Stimulated activated CD8-positive, alpha-beta memory T cell treated with anti-CD3 and anti-CD28 coated beads, Interleukin-2, amount 100 ng/mL, for 1 hour (primary cell): ENCODE measurements at places on chromosomes 2 and 18.

DNA sequence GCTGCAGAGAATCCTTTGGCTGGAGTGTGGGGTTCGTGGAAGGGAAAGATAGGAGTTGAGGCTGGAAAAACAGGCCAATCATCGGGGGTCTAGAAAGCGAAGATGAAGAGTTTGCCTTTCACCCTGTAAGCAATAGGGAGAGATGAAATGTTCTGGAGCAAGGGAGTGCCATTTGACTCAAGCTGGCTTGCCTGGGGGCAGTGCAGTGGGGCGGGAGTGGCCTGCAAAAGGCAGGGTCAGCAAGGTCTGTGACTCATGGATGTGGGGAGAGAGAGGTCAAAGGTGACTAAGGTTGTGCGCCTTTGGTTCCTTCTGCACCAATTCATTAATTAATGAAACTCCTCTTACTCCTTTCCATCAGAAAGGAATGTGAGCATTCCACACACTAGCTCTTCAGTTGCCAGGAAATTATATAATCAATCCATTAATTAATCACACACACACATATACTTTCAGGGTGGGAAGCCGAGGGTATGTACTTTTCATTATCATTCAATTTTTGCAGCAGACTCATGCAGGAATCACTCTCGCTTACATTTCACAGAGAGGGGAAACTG lies 227.6 kb downstream of the MYCN start:
- no peak for DNase-seq

DNA sequence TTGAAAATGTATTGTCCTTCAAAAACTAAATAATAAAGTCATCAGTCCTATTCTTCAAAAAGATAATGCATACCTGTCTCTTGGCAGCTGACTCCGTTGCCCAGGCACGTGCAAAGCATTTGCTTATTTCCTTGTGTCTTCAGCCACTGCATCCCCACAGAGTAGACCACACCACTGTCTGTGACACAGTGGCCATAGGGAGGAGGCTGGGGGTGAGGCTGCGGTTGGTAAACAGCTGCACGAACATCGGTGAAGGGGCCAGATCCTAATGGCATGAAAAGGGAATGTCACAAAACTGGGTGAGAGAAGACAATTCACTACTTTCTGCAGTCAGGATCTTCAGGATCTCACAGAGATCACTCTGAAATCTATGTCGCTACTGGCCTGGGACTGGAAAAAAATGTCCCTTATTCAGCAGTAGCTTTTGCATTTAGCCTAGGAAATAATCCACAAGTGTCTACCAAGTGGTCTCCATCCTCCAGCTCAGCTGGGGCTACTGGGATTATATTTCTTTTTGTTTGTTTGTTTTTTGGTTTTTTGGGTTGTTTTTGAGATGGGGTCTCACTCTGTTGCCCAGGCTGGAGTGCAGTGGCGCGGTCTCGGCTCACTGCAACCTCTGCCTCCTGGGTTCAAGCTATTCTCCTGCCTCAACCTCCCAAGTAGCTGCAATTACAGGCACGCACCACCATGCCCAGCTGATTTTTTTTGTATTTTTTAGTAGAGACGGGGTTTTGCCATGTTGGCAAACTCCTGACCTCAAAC lies 10.7 kb downstream of the FN1 start:
- DNase-seq: no peak

GRCh38 chr18:23798824-23799223 lies 109.6 kb downstream of the LAMA3 start:
- no peak for DNase-seq

DNA sequence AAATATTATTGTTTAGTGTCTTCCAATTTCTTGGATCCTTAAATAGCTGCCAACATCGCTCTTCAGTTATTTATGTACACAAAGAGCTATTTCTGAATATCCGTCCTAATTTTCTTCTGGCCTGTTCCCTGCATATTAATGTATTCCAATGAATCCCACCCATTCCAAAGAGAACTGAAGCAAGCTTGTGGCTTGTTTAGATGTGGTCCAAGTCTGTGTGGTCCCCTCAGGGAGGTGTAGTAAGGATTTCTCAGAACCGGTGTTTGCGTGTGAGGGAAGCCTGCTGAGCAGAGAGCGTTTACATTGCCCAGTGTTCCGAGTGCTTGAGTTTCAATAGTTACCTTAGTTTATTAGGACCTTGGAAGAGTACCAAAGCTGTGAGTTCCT lies 25.1 kb upstream of the IL1R1 start:
- DNase-seq: no peak

DNA sequence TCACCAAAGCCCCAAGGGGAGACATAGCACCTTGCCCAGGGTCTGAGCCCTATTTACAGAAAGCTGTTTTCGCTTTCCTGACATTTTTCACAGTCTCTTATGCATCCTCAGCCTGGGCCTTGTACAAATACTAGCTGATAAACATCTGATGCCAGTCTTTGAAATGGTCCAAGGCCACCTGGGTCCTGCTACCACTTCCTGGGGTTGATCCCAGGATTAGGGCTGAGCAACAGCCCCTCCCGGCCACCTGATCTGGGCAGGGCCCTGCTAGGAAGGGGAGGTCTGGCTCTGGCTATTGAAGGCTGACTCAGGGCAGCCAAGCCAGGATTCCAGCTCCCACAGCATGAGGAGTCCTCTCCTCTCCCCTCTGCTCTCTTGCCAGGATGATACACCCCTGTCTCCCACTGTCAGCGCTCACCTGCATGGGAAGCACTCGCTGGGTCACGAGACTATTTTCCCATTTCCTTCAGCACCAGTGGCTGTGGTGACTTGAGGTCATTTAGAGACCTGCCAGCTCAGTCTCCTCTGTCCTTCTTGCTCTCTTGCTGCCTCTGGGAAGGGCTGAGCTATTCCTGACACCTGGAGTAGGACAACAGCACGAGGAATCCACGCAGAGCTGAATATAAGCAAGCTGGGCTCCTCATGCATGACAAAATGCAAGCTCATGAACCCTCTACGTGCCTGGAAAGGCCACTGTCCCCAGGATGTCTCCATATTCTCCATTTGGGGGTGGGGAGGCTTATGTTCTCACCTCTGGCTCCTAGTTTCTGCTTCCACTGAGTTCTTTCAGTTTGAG lies 53.0 kb upstream of the LGALSL start:
- no peak for DNase-seq

DNA sequence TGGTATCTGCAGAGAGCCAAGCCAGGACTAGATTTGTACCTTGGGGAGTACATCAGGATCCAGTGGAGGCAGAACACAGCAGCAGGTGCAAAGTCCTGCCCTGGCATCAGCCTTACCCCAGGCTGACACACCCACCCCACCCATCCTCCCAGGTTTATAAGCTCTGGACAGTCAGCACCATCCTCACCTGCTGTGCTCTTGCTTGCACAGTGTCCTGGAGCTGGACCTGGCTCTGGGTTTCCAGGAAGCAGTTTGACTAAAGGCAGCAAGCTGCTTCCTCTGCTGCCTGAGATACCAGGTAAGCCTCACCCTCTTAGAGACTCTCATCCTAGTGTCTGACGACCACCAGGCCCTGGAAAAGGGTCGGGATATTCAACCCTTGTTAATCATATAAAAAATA lies at the start of gene SULT1C3:
Gene SULT1C3 (plus strand): TSS at position 183 of the 400 bp plus-strand sequence. CDS start 7,227 bp downstream, outside the sequence.
- DNase-seq: no peak
